ENCODE measurements at places on chromosomes 5 and 9.
A peak's percentile ranks its signal among the peaks of the same experiment; 100 is the strongest.

DNA sequence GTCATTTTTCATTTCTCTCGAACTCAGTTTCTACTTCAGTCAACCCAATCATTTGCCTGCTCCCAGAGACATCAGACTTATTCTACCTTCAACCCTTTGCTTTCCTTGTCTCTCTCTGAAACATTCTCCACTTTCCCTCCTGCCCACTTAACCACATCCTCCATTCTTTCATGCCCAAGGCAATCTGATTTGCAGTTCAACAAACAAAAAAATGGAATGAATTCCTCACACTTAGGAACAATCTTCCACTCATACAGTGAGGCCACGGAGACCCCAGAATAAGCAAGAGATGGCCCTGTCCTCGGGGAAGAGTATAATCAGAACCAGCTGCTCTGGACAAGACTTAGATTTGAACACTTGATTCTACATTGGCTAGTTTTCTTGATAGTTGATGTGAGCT is 180.5 kb downstream of the RFK start:
- DNase-seq, result no peak

- DNase-seq, result no peak
Observed at GRCh38 chr9:33813712-33814641, 3.0 kb upstream of the UBE2R2 start.

GRCh38 chr5:43780586-43780985 is 177.6 kb downstream of the NNT start:
- DNase-seq, result no peak

DNA sequence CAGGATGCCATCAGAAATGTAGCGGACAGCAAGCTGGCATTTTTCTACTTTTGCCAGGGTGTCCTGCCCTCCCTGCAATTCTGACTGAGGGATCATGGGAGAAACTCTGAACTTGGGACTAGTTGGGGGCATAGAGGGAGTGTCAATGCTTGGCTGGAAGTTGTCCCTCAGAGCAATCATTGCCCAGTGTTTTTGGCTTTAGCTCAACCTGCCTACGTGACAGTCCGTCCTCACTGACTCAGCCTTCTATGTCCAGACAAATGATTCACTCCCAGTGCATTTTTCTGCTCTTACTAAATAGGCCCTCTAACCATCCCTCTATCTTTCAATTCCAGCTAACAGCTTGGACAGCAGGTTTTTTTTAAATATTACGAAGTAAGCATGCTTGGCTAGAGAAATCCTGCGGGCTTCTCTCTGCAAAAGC is 627.4 kb downstream of the TLR4 start:
- DNase-seq, result no peak

DNA sequence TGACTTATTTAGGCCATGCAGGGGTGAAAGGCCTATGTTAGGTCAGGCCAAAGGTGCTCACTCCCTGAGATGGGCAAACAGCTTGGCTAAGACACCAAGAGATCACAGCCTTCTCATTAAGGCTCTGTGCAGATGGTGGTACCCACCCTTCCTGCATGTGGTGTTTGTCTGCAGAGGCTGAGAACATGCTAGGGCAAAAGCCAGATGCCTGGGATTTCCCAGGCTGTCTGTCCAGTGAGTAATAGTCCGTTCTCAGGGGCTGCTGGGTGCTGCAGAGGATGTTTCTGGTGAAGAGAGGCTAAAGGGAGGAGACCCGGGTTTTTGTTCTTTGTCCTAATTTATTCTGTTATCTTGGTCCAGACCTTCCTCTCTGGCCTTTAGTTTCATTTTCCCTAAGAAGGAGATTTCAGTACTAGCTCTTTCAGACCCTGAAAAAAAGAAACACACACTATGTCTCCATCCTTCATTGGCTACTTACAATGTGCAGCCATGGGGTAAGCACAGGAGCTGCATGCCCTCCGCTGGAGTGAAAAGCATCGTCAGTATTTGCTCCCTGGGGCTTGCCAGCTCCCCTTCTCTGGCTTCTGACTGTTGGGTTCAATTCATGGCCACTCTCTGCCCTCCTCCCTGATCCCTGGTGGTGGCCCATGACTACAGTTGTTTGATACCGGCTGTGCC is 23.4 kb upstream of the GLRA1 start:
- DNase-seq, result no peak

DNA sequence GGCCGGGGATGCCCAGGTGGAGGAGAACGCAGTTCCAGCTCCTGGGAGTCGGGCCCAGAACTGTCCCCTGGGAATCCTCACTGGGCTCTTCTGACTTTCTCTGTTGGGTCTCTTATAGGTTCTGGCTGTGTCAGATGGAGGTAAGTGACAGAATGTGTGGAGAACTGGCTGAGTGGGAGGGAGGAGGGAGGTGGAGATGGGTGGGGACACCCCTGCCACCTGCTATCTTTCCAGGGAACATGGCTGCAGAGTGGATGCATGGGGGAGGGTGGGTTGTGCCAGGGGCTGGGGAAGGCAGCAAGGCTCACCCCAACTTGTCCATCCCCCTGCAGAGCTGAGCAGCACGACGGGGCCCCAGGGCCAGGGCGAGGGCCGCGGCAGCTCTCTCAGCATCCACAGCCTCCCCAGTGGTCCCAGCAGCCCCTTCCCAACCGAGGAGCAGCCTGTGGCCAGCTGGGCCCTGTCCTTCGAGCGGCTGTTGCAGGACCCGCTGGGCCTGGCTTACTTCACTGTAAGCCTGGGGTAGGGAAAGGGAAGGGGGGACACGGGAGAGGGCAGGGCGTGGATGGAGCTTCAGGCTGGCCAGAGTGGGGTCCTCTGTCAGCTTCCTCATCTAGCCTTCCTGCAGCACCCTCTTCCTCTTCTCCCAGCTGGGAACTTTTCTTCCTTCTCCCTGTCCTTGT is 8.3 kb downstream of the RGS14 start:
- DNase-seq, result peak; percentile 33

DNA sequence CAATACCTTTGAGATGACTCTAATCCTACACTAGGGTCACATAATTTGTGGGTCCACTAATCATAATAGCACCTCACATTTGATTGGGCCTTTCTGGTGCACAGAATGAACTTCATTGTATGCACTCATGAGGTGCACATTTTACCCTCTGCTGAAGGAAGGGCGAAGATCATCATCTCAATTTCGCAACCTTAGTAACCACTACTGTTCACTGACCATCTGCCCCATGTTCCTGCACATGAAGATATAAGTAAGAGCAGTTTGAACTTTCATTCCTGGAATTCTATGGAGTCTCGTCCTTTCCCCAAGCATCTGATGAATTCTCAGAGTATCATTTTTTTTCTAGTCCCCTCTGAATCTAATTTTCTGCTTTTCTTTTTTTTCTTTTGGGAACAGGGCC is 21.2 kb downstream of the GAS1 start:
- DNase-seq, result no peak

DNA sequence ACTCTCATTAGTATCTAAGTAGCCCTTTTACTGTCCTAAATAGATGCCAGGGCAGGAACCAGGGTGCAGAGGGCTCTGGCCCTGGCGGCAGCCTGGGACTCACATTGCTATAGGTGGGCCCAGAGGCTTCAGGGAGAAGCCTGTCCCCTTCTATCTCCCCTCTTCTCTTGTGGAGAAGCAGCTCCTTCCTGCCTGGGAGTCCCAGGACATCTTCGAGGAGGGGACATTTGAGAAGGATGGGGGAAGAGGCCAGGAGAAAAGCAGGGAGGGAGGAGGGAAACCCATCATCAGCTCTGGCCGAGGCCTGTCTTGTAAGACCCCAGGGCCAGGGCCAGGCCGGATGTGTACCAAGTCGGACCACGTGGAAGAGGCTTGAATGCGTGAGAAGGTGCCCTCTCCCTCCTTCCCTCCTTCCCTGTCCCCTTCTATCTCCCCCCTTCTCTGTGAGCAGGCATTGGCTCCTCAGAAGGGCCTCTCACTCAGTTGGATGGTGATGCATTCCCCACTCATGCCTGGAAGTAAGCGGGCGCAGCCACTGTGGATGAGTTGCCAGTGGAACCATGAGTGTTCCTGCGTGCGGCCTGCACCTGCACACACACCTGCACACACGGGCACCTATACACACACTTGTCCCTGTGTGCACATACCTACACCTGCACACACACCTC is 20.7 kb upstream of the LPCAT1 start:
- DNase-seq, result no peak

- no peak for DNase-seq
Observed at GRCh38 chr5:90932052-90932699, 373.6 kb downstream of the ADGRV1 start.

DNA sequence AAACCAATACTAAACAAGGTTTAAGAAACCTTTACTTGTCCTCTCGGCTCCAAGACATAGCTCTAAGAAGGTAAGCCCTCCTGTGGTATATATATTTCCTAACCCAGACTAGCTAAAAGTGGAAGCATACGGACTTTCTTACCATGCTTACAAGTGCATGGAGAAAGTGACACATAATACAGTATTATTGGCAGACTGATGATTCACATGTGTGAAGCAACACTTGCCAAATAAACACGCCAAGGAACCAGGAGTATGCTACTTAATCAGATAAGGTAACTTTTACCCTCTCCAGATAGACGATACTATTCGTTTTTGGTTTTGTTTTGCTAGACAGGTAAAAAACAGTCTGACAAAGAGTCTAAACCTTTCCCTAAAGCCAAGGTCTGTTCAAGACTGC is 264.1 kb downstream of the MLLT3 start:
- no peak for DNase-seq

DNA sequence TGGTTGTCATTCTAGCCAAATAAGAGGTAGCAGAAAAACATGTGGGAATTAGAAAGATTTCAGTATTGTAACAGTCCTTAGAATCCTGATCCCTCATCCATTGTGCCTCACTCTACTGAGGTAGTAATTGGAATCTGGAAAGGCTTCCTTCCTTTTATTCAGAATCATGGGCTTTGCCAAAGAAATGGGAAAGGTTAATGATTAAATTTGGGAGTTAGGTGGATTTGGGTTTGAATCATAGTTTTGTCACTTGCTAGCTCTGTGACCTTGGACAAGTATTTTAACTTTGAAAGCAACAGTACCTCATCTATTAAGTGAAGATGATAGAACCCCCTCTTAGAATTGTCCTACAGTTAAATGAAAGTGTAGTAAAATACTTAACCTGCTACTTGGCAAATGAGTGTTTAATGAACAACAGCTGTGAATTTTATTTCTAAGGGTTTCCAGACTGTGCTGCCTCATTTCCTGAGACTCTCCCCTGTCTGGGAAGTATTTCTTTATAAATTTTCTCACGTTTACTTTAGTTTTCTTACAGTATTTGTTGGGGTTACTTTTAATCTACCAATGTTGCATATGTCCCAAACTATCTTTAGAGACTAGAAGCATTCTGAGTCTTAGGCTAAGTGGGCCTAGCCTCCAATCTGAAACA is 11.7 kb downstream of the SPDL1 start:
- DNase-seq, result no peak

Data from NCI-H524 treated with DMSO at 0.1 percent for 48 hours (cell line).